NCI-H1694 treated with DMSO at 0.1 percent for 48 hours (cell line): ENCODE measurements at places on chromosomes 4 and X.

DNA sequence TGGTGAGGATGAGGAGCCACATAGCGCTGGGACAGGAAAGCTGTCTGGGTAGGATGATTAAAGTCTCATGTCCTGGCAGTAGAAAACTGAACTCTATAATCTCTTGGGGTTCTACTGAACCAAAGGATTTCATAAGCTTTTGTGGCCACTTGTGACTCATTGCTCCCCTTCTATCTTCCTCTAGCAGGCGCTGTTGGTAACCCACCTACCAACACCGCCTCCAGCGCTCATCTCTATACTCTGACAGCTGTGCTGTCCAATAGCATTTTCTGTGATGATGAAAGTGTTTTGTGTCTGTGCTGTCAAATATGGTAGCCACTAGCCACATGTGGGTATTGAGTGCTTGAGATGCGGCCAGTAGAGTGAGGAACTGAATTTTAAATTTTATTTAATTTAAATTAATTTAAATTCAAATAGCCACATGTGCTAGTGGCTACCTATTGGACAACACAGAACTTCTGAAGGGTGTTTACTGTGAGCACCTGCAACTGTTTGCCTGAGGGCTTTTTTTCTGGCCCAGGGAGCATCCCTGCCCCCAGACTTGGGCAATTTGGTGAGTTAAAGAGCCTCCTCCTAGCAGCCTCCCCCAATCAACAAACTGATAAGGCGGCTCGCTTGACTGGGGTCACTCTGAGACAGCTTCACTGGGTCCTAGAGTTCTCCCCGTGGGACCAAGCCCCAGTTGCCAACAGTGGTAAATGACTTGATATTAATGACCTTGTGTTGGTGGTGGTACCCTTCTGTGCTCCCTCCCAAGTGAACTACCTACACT, 169.2 kb upstream of the ATP6AP2 start:
- DNase-seq = no peak

GRCh38 chr4:96241819-96242218, 401.9 kb downstream of the PDHA2 start:
- no peak for DNase-seq

DNA sequence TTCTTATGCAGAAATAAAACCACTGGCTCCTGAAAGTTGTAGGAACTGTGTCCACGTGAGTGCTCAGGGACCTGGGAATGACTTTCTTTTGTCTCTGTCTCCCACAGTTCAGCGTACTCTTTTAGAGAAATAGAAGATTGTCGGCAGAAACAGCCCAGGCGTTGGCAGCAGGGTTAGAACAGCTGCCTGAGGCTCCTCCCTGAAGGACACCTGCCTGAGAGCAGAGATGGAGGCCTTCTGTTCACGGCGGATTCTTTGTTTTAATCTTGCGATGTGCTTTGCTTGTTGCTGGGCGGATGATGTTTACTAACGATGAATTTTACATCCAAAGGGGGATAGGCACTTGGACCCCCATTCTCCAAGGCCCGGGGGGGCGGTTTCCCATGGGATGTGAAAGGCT, 11.2 kb upstream of the XG start:
- DNase-seq = no peak

- DNase-seq = peak; percentile 50
Measured at GRCh38 chrX:74325130-74326059, 21.4 kb downstream of the ZCCHC13 start.

- no peak for DNase-seq
Measured at GRCh38 chr4:147768113-147768512, 36.2 kb downstream of the ARHGAP10 start.

- no peak for DNase-seq
Measured at GRCh38 chr4:153438916-153439756, 27.0 kb upstream of the TMEM131L start.

- no peak for DNase-seq
Measured at GRCh38 chr4:140672416-140672815, 83.8 kb downstream of the TBC1D9 start.
